ENCODE measurements at places on chromosomes 3 and 15.

- DNase-seq = no peak
Observed at GRCh38 chr3:183533412-183534132, 21.9 kb downstream of the KLHL6 start.

DNA sequence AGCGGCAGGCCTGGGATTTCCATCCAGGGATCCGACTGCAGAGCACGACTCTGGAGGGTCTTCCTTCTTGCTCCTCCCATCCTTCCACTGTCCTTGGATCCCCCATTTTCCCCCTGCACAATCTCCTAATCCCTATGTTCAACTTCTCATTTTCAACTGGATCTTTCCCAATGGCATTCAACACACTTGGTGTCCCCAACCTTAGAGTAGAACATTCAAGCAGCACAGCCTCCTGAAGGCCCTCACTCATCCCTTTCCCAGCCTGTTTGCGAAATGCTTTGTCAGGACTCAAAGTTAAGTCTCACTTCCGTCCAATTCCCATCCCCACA lies 32.3 kb downstream of the RPN1 start:
- no peak for DNase-seq

DNA sequence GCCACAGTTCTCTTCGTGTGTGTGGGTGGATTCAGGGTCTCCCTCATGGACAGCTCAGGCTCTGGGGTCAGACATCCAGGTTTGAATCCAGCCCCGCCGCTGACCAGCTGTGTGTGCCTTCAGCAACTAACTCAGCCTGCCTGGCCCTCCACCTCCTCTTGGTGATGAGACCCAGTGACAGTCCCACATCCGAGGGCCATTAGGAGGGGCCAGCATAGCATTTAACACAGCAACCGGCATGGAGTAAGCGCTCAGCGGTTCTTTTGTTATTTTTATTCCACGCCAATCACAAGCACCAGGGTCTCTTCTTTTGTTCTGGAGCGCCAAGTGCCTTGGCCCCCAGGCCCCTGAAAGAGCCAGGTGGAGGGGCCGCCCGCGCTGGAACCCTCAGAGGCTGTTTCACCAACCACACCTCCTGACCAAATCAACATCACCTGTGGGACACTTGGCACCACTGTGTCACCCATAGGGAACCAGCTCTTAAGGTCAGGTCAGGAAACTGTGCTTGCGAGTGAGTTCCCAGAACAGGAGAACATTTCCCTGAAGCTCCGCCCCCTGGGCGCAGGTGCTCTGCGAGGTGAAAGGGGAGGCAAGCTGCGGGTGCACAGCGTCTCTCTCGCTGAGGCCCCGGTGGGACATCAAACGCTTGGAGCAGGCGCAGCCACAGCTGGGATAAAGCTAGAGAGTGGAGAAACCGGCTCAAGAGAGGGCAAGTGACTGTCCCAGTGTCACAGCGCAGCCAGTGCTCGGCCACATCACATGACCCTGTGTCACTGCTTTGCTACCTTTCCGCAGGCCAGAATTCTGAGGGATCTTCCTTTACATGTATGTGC lies 311.3 kb downstream of the UACA start:
- DNase-seq = no peak

GRCh38 chr3:42080453-42080872 lies 10.7 kb upstream of the TRAK1 start:
- DNase-seq = peak; percentile 76

GRCh38 chr3:171790898-171791691 lies 19.2 kb downstream of the PLD1 start:
- DNase-seq = no peak

Measured in breast epithelium (tissue), 4 donors.